ENCODE measurements at places on chromosomes 11 and 22.
A peak's percentile ranks its signal among the peaks of the same experiment; 100 is the strongest.

DNA sequence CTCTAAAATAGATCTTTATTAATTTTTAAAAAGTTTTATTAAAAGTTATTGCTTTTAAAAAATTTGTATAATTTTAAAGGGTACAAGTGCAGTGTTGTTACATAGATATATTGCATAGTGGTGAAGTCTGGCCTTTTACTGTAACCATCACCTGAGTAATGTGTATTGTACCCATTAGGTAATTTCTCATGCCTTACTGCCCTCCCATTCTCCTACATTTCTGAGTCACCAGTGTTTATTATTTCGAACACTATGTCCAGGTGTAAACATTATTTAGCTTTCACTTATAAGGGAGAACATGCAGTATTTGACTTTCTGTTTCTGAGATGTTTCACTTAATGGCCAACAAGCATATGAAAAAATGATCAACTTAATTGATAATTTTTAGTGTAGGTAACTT lies 2.3 kb downstream of the OR51G1 start:
- DNase-seq = no peak

GRCh38 chr22:22352371-22352999 lies 107.9 kb downstream of the VPREB1 start:
- no peak for DNase-seq

DNA sequence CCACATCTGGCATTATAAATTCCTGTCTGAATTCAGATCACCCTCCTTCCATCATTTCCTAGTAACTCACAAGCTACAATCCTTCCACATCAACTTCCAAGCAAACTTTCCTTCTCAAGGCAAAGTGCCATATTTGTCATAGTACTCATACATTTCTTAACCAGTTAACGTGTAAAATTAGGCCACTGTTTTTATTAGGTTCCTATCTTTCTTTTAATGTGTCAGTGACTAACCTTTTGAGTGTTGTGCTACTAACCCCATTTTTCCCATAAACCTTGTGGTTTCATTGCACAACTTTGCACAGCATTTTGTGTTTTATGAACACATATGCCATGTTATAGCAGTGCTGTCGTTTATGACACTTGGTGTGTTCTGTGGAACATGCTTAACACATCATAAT lies 90.1 kb downstream of the KIF18A start:
- no peak for DNase-seq

- DNase-seq = no peak
These were observed 9.5 kb upstream of the CREB3L1 start for GRCh38 chr11:46267930-46268329.

DNA sequence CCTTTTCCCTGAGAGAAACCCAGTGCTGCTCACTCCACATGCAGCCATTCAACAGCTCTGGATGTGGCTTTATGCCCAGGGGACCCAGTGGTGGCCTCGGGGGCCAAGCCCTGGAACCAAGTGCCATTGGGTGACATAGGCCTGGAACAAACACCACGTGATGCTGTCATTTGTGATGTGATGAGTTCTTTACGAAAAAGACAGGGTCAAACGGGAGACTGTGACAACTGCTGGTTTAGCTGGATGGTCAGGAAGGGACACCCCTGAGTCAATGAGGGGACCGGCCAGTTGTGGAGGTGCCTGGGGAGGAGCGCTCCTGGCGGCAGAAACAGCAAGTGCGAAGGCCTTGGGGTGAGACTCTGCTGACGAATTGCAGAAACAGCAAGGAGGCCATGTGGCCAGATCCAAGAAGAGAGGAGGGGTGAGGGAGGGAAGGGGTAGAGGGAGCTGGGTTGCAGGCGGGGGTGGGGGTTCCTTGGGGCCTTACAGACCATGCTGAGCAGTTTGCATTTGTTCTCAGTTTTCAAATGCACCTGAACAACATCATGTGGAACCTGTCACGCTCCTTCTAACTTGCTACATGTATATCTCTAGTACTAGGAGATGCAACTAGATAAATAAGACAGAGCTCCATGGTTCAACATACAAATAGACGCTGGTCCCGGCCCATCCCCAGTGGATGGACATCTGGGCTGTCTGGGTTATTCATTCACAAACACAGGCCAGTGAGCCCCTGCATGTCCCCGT lies 56.1 kb downstream of the IGLL5 start:
- DNase-seq = no peak

- no peak for DNase-seq
These were observed 148.5 kb downstream of the NAV2 start for GRCh38 chr11:19861171-19861570.

GRCh38 chr22:41768430-41768829 lies 32.0 kb upstream of the CCDC134 start:
- no peak for DNase-seq

DNA sequence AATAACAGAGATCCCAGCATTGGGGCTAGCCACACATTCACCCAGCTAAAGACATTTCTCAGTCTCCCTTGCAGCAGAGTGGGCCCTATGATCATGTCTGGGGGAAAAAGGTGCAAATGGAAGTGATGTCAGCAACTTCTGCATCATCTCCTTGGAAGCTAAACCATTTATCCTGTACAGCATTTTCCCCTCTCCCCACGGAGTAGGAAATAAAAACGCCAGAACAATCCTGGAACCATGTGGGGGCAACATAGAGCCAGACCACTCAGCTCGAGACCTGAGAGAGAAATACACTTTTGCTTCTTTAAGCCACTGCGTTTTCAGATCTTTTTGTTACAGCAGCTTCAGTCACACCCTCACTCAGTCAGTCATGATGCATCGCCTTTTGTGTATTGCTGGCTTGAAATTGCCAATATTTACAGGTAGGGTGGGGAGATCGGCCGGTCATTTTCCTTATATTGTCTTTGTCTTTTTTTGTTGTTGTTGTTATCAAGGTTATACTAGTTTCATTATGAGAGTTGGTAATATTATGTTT lies 9.1 kb upstream of the RAC2 start:
- no peak for DNase-seq

DNA sequence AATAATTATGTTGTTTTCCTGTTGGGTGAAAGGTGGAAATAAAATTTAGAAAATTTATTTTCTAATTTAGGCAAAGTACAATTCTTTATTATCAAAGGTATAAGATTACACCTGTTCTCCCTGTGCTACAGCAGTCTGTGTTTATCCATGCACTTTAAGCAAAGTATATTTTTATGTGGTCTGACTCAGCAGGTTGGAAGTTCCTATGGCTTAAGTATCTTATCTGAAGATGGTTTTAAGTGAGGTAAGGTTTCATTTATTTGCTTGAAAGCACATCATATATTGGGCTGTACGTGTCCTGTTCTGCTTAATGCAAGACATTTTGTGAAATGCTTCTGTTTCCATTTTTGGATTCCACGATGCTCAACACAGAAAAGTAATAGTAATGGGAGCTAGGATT lies 14.6 kb downstream of the PPME1 start:
- DNase-seq = no peak

DNA sequence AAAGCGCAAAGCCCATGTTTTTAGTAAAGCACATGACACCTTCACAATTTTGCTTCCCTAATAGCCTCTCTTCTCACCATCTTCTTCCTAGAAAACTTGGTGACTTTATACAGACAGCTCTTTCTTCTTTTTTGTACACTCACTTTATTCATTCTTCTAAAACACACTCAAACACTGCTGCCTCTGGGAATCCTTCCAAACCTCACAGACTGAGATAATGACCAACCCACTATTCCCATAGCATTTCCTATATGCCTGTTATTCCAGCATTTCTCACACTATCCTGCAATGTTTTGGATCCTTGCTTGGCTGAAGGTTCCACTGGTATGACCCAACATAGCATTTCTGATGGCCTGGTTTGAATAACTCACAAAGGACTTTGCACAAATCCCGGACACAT lies 442.1 kb upstream of the CCDC90B start:
- DNase-seq = no peak

DNA sequence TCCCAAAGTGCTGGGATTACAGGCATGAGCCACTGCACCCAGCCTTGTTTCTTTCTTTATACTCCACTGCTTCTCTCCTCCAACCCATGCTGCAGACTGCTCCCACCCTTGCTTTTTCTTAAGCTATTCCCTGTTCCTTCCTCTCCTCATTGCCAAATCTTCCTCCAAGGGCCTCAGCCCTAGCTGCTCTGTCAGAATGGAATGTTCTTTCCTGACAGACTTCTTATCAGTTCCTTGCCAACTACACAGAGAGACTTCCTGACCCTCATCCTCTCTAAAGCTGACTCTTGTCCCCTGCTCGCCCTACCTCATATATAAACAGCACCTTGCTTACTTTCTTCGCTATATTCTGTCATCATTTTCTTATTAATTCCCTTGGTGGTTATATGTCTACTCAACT lies 16.9 kb upstream of the PIK3C2A start:
- no peak for DNase-seq

DNA sequence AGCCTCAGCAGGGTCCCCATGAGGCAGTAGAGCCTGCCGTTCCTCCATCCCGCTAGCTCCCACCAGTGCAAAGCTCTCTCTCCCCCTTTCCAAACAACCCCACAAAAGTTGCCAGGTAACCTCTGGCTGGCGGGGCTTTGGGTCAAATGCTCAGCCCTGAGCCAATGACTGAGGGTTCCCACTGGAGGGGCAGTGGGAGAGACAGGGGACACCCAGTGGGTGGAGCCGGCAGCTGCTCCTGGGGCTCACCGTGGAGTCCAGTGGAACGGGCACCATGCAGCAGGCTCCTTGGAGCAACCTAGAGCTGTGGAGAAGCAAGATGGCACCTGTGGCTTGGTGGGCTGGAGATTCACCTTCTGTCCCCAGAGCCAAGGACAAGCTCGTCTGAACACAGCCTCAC lies 25.0 kb upstream of the PPARA start:
- DNase-seq = no peak

- DNase-seq = no peak
These were observed 427.4 kb upstream of the CADM1 start for GRCh38 chr11:115931548-115932083.

DNA sequence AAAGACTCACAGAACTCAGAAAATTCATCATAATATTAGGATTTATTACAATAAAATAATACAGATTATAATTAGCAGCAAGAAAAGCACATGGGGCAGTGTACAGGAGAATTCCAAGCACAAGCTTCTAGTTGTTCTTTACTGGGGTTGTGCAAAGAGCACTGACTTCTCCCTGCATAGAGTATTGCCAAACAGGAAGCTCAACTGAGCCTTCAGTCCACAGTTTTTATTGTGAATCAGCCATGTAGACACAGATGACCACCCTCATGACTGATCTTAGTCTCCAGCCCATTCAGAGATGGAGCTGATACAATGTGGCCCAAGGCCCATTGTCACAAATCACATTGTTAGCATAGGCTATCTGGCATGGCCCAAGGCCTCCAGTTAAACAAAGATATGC lies 798.9 kb downstream of the KCNA4 start:
- no peak for DNase-seq

- no peak for DNase-seq
These were observed 1.4 kb upstream of the SIGIRR start for GRCh38 chr11:416051-416756.

DNA sequence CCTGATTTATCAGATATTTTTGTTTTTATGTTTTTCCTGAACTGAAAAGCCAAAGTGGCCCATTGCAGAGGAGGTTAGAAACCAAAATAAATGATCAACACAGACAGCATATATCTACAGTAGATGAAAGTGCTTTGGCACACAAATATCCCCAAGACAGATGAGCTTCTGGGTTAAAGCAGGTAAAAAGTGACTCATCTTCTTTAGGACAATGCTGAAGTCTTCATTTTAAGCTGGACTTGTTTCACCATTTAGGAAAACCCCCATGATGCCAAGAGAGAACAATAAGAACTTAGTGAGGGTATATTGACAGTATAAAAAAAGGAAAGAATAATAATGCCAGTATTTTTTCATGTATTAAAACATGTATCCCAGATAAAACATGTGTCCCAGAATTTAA lies 100.8 kb upstream of the OR9G4 start:
- no peak for DNase-seq

DNA sequence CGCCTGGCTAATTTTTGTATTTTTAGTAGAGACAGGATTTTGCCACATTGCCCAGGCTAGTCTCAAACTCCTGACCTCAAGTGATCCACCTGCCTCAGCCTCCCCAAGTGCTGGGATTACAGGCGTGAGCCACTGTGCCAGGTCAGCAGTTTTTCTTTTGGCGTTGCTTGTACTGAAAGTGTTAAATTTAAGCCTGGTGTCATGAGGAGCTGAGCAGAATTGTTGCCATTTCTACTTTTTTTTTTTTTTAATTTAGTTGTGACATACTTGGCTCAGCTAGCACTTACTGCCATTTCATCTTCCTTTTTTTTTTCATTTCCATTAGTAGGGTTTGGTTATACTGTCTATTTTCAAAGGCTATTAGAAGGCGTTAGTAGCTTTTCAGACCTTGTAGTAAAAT lies 10.7 kb downstream of the TAB1 start:
- no peak for DNase-seq

- no peak for DNase-seq
These were observed 364.1 kb upstream of the PITPNB start for GRCh38 chr22:28283068-28283654.

DNA sequence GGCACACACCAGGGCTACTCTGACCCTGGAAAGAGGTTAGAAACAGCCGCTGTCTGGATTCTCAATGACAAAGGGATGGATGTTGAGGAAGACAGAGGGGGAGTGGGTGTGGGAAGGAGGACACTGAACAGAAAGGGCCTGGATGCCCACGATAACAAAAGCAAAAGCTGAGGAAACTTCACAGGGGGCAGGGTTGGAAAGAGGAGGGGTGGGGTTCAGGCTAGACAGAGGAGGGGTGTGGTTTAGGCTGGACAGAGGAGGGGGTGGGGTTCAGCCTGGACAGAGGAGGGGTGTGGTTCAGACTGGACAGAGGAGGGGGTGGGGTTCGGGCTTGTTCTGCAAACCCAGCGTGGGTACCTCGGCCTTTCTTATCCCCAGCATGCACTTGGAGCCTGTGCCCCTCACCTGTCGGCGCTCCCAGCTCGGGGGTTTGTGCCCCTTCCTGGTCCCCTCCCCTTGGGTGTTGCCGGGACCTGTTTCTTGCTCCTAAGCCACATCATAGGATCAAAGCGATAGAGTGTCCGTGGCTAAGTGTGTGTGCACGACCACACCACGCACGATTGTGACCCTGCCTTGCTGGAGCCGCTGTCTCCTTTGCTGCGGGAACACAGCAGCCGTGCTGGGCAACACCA lies 75.6 kb downstream of the BRD1 start:
- DNase-seq = no peak

- peak; percentile 6 for DNase-seq
These were observed 6.1 kb downstream of the PLEKHA7 start for GRCh38 chr11:17008099-17008498.
